Esophagus squamous epithelium (tissue), 5 donors: ENCODE measurements at places on chromosomes 12 and 14. TPM values are rescaled to one million over a fixed set of nuclear protein-coding genes. Genes with fewer than 3 reads are reported as not detected.

The CLEC1B gene
- total RNA-seq = not detected

The BICDL1 gene
- 63.7 TPM for total RNA-seq

The FGF23 gene
- total RNA-seq = not detected

The GPR135 gene
- total RNA-seq = 4.4 TPM

GRCh38 chr14:75090353-75090752 lies 20.9 kb downstream of the ZC2HC1C start:
- no peak overlapping the region for H3K27ac ChIP-seq
- H3K27me3 ChIP-seq = no peaks in the 10 kb centered on the region
- no peak overlapping the region for H3K4me3 ChIP-seq

DNA sequence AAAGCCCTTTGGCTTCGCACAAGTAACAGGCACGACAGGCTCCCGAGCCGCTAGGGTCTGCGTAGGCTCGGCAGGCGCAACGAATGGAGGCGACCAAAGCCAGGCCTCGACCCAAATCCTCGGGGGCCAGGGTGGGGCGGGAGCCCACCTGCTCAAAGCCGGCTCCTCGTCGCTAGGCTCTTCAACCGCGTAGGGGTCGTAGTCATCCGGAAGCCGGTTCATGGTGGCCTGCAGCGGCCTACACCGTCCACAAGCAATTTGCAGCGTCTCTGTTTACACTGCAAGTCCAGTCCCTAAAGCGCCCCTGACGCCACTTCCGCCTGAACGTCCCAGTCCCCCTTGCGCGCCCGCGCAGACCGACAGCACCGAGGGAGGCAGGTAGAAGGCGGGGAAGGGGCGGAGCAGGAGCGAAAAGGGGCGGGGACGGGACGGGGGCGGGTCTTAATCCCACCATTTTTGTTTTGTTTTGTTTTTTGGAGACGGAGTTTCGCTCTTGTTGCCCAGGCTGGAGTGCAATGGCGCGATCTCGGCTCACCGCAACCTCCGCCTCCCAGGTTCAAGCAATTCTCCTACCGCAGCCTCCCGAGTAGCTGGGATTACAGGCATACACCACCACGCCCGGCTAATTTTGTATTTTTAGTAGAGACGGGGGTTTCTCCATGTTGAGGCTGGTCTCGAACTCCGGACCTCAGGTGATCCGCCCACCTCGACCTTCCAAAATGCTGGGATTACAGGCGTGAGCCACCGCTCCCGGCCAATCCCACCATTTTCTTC lies at the start of gene EAPP:
Gene EAPP, minus strand, starts transcription at position 295 of the 774 bp plus-strand sequence. Its CDS starts 73 bp downstream, at position 222.
- peak within 1 kb of the TSS; percentile 97 for H3K4me3 ChIP-seq
- H3K36me3 ChIP-seq = no peaks in the 10 kb centered on the region
- H3K27ac ChIP-seq = peak within 1 kb of the TSS; percentile 97
- H3K4me1 ChIP-seq = peaks cover 5% of the 10 kb centered on the region
- DNase-seq = no peak
- no peaks in the 10 kb centered on the region for H3K27me3 ChIP-seq

GRCh38 chr14:21533294-21533693 lies 7.1 kb upstream of the SALL2 start:
- H3K27me3 ChIP-seq = peaks cover 50% of the 10 kb centered on the region
- H3K4me3 ChIP-seq = no peak overlapping the region
- no peaks in the 10 kb centered on the region for H3K36me3 ChIP-seq
- H3K27ac ChIP-seq = no peak overlapping the region
- DNase-seq = no peak
- peaks cover 10% of the 10 kb centered on the region for H3K4me1 ChIP-seq

DNA sequence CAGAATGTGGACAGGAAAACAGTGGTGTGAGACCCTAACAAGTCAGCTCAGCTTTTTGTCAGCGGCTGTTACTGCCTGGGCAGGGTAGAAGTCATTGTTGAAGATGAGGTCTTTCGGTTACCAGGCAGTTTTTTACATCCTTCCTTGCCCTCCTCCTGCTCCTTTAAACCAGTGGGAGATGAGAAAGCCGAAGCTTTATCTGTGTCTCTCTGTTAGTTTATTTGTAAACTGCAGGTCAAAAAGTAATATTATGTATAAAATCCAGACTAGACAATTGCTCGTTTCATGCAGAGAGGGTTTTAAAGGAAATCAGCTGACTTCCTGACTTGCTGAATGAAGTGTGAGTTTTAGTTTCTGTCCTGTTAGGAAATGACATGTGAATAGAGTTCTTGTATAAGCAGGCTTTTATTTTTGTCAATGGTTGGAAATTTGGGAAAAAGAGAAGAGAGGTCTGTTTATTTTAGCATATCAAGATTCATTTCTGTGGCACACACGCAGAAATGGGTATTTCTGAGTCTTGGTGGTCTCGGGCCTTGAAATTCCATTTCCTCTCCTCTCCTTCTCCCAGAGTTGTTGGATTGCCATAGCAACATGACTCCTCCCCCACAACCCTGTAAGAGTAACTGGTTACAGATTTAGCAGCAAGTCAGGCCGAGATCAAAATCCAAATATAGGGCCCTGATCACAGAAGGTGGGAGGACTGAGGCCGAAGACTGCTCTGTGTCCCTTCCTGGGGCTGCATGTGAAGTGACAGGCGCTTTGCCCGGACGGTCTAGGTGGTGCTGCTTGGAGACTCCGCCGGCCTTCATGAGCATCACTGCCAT lies 60.8 kb downstream of the SAMD4A start:
- H3K4me3 ChIP-seq = no peak overlapping the region
- no peaks in the 10 kb centered on the region for H3K36me3 ChIP-seq
- peak overlapping the region; percentile 51 for H3K27ac ChIP-seq
- peaks cover 23% of the 10 kb centered on the region for H3K4me1 ChIP-seq
- no peaks in the 10 kb centered on the region for H3K27me3 ChIP-seq
- no peak for DNase-seq

GRCh38 chr12:92756898-92757596 lies 54.3 kb downstream of the PLEKHG7 start:
- no peaks in the 10 kb centered on the region for H3K36me3 ChIP-seq
- no peak for DNase-seq
- peaks cover 17% of the 10 kb centered on the region for H3K4me1 ChIP-seq
- H3K27ac ChIP-seq = no peak overlapping the region
- no peak overlapping the region for H3K4me3 ChIP-seq
